ENCODE measurements at places on chromosomes 16 and 17. TPM values are rescaled to one million over a fixed set of nuclear protein-coding genes. Genes with fewer than 3 reads are reported as not detected.

Gene C17orf107
- total RNA-seq: 1.6 TPM

Gene ZNF830
- 14.2 TPM for total RNA-seq

Gene ADAM11
- 0.19 TPM for total RNA-seq

Gene CCL7
- total RNA-seq: not detected
